ENCODE measurements at places on chromosomes 1 and 21. TPM values are rescaled to one million over a fixed set of nuclear protein-coding genes. Genes with fewer than 3 reads are reported as not detected.

BTBD8 gene
- polyA plus RNA-seq, result 4.4 TPM

OXCT2 gene
- 0.37 TPM for polyA plus RNA-seq

FMN2 gene
- 0.23 TPM for polyA plus RNA-seq

KIAA1614 gene
- 16.8 TPM for polyA plus RNA-seq

DNA sequence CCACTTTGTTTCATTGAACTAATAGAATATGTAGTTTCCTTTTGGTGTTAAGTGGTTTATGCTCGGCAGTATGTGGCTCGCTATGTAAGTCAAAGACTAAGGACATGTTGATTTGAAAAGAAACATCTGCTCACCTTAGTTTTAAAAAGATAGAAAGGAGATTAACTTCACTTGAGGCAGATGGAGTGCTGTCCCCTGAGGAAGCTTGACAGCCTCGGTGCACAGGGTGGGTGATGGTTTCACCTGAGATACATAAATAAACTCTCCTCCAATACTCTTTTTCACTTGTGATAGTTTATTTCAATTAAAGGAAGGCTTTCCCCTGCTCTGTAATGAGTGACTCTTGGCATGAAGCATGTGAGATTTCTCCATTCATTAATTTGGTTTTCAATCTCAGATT lies 70.8 kb upstream of the FMN2 start:
- DNase-seq, result no peak

DNA sequence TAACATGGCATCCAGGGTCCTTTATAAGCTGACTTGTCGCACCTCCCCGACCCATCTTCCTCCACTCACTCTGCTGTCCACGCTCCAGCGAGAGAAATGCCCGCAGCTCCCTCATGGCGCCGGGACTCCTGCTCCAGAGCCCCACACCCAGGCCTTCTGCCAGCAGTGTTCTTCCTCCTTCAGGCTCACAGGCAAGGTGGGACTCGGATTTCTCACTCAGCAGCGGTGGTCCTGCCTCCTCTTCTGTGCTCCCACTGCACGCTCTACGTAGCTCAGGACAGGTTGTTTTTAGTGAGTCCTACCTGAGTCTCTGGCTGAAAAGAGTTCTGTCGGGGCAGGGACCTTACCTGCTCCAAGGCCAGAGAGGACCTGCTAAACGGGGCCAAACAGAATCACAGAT lies 11.2 kb downstream of the THEMIS2 start:
- DNase-seq, result no peak

- DNase-seq, result no peak
Measured at GRCh38 chr1:19889656-19890055, 7.5 kb downstream of the OTUD3 start.

GRCh38 chr1:8116894-8117264 lies 90.8 kb upstream of the ERRFI1 start:
- DNase-seq, result peak; percentile 75

DNA sequence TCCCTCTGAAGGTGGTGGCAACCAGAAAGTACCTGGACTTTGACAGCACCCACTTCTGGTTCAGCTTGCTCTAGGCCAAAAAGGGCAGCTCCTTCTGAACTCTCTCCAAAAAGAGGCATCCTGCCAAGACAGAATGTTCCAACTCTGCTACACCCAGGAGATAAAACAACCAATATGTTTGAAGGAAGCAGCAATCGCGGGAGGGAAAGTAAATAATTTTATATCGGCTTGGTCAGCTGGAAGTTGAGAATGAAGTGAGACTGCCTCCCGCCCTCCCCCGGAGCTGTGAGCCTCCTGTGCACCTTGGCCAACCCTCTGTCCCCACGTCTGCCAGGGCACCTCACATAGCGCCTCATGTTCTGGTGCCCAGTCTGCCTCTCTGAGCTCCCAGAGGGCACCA lies 130.3 kb upstream of the ATP1A1 start:
- no peak for DNase-seq

- no peak for DNase-seq
Measured at GRCh38 chr1:26353210-26353859, 595 bp downstream of the CRYBG2 start.

- DNase-seq, result no peak
Measured at GRCh38 chr1:241213139-241213538, 143.9 kb downstream of the RGS7 start.

DNA sequence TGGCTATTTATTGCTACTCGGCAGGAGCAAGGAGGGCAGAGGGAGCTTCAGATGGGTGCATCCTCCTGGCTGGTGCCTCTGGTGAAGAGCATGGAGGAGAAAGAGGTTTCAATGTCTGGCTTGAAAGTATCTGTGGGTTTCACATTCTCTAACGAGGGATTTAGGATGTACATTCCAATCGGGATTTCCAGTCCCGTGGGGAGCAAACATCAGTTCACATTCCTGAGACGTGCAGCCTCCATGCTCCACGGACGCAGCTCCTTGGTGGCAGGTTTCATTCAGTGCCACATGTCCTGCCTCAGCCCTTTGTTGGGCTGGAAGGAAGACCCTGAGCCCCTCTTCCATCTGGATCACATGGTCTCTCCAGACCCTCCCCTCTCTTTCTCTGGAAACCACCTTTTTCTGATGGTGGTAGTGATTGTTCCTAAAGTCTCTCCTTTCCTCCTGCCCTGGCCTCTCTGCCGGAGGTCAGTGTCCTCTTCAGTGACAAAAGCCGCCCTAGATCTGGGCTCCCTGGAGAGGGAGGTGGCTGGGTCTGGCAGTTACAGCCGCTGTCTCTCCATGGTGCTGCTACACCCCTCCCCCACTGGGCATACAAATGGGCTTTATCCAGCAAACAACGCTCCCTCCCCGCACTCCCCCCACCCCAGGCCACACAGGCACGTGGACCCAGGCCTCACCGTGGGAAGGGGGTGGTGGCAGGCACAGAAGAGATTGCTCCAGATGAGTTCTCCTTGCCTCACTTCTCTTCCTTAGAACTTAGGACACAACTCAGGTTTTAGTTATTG lies 826 bp upstream of the CA14 start:
- DNase-seq, result no peak

GRCh38 chr1:207298636-207299398 lies 22.7 kb upstream of the CD55 start:
- no peak for DNase-seq

DNA sequence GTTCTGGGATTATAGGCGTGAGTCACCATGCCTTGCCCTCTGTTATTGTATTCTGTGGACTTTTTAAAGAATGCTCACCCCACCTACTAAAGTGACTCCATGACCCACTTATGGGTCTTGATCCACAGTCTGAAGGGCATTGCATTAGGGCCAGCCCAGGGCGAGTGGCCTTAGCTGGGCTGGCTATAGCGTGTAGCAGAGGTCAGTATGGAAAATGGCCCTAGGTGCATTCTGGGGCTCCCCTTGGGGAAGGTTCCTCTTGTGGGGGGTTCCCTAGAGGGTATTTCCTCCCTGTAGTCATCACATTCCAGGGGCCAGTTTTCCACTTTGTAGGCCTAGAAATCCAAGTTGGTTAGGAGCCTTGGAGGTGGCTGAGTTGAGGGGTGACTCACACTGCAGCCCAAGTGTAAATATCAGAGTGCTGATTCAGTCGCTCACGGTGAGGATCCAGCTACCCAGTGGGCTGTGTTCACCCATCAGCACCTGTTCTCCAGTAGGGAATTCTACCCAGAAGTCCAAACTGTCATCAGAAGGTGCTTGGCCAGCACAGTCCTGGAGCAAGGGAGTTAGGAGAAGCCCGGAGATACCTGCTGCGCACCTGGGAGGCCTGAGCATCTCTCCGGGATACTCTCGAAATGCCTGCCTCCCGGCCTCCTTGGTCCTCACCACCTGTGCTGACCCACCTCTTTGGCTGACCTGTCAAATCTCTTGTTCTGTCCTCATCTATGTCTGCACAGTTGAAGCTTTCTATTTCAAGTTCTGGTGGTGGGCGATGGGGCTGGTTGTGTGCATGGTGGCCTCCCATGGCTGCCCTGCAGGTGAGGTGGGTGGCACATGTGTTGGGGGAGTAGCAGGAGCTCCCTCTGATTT lies 52.2 kb downstream of the NENF start:
- no peak for DNase-seq

- DNase-seq, result no peak
Measured at GRCh38 chr1:32001863-32002262, 11.8 kb upstream of the KHDRBS1 start.

DNA sequence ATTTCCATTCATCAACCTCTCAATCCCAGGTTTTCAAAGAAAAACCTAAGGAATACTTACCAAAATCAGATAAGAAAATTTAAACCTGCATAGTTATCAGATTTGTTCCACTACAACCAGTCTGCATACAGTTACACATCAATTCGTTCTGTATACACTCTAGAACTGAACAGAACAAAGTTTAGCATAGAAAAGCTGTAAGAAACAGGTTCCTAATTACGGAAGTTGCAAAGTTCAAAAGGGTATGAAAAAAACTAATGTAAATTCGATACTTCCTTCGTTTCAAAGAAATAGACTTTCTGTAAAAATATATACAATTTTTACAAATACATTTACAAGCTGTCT lies 3.1 kb downstream of the MCL1 start:
- no peak for DNase-seq

GRCh38 chr1:203175237-203175826 lies at the start of gene MYBPH:
MYBPH (minus strand) TSS chr1:203175826; CDS start chr1:203175755, 71 bp downstream.
- no peak for DNase-seq

DNA sequence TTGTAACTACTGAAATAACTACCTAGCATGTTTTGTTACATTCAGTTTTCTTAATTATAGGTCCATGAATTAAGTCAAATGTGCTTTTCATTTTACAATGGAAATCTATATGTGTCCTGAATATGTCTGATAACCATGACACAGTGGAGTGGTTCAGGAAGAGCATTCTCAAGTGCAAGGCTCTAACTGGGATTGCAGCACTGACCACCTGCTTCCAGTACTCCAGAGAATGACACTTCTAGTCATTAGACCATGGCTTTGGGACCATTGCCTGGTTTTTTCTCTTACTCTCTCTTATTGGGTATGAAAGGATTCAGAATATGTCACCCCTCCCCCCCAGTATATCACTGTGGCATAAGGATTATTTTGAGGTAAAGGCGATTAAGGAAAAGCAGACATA lies 204.9 kb upstream of the CACYBP start:
- no peak for DNase-seq
